Muscle of leg (tissue), 16 donors: ENCODE measurements at places on chromosomes 6 and 20. TPM values are rescaled to one million over a fixed set of nuclear protein-coding genes. Genes with fewer than 3 reads are reported as not detected.

DNA sequence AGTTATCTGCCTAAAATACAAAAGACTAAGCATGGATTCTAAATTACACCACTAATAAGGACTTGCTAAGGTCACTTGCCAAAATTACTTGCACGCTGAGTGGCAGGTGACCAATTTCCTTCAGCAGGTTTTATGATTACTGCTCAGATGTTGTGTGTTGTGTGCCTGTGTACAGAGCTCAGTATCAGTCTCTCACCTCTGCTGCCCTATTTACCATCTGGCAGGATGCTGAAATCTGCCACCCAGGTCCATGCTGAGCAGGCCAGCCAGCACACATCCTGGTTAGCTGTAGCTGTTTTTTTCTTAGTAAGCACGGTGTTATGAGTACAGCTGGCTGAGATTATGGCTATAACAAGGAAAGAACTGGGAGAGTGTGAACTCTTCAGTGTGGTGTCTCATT is 34.0 kb downstream of the ELOVL4 start:
- no peak for DNase-seq

GRCh38 chr20:49462626-49463025 is 19.8 kb downstream of the KCNB1 start:
- no peak for DNase-seq

ADGRB3 gene
- 1.3 TPM for polyA plus RNA-seq

GRCh38 chr6:47715782-47716181 is 17.4 kb downstream of the ADGRF4 start:
- DNase-seq: no peak

DNA sequence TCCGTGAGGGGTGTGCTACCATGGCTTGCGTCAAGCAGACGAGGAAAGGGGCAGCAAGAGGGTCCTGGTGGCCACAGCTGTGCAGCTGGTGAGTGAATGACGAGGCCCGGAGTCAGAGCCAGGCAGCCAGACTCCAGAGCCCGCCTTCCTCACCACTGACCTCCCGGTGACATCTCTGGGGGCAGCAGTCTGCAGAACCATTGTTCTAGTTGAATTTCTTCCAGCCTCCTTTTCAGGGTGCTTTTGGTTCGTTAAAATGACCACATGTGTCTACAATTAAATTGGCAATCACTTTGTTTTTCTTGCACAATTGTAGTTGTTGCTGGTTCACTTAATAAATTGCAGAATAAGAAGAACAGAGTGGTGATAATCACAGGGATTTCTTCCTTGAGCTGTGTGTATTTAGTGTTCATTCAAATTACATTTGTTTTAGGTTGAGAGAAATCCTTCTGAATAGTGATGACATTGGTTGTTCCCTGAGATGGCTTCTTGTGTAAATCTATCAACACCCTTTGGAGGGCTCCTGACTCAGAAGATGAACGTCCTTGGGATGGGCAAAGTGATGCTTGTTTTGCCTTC is 96.4 kb downstream of the TULP4 start:
- peak; percentile 78 for DNase-seq

DNA sequence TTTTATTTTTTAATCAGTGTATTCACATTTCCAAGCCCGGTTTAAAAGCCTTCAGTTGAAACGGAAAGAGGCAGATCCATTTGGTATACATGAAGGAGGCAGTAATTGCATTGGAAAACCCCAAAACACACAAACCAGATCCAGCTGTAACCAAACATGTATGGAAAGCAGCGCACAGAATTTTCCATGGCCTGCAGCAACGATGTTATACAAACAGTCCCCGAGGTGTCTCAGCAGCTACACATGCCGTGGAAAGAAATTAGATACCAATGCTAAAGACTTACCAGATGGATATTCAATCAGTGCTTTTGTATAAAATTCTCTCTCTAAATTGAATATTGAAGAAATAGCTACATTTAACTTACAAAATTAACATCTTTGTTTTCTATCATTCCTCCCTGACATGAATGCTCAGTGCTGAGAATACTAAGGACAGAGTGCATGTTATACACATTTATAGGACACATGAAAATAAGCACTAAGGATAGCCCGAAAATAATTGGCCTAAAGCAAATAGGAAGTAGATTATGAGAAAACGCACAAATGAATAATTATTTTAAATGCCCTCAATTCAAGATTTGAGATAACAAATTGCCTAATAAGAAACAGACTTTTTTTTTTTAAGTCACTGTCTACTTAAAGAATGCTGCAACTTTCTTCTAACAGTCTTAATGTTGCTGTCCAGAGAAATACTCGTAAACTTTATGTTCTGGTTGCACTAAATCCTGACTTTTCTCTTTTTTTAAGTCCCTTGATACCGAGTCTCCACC is 713.1 kb downstream of the HDGFL1 start:
- peak; percentile 92 for DNase-seq

ZNF512B gene
- 27.5 TPM for polyA plus RNA-seq

GRCh38 chr20:10306440-10307358 is 88.1 kb downstream of the SNAP25 start:
- no peak for DNase-seq

DNA sequence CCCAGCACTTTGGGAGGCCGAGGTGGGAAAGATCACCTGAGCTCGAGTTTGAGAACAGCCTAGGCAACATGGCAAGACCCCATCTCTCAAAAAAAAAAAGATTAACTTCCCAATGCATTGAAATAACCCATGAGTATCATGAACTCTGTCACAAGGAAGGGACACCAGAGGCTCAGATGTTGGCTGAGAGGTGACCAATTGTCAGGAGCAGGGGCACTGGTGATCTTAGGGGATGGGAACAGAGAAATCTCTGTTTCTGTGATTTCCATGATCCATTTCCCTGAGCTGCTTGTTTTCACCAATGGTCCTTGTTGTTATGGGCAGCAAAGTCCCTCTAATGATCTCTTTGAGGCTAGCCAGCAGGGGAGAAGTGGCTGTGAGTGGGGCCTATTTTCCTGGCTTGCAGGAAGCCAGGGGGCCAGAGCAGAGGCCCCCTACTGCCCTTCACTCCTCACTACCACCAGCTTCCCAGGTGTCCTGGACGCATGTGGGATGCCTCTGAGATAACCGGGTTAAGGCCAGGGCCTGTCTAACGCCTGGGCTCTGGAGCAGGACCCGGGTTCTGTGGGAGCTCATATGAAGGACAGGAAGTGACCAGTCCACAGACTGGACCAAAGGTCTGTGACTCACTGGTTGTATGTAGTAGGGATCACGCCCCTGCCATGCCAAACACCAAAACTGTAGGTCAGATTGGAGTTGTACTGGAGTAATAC is 54.4 kb downstream of the PCNA start:
- DNase-seq: no peak

DNA sequence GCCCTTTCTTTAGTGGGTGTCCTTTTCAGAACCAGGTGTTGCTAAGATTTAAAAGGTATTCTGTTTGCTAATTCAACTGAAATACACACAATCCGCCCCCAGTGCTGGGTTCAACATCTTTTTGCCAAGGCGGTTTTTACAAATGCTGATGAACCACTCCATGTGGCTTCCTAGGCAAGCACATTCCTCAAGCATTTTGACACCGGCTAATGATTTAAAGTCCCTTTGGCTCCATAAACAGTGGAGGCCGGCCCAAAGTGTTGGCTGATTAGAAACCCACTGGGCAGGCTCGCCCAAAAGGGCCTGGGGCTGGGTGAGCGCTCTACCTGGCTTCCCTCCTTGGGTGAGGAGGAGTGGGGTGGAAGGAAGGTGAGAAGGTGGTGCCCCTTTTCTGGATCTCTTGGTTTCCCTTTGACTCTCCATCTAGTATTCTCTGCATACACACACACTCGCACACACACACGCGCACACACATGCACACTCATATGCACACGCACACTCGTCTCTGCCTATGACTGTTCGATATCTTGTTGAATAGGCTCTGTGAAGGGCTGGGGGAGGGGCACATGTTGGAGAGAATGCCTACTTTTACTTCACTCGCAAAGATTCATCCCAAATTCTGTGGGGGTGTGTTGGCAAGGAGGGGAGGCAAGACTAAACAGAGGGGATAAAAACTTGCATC is 66.7 kb upstream of the ARMC2 start:
- DNase-seq: peak; percentile 35

- DNase-seq: peak; percentile 38
Observed at GRCh38 chr6:162267126-162267525, 460.4 kb downstream of the PRKN start.
